GM23338 (cell line): ENCODE measurements at places on chromosomes 2 and 18. TPM values are rescaled to one million over a fixed set of nuclear protein-coding genes. Genes with fewer than 3 reads are reported as not detected.

DNA sequence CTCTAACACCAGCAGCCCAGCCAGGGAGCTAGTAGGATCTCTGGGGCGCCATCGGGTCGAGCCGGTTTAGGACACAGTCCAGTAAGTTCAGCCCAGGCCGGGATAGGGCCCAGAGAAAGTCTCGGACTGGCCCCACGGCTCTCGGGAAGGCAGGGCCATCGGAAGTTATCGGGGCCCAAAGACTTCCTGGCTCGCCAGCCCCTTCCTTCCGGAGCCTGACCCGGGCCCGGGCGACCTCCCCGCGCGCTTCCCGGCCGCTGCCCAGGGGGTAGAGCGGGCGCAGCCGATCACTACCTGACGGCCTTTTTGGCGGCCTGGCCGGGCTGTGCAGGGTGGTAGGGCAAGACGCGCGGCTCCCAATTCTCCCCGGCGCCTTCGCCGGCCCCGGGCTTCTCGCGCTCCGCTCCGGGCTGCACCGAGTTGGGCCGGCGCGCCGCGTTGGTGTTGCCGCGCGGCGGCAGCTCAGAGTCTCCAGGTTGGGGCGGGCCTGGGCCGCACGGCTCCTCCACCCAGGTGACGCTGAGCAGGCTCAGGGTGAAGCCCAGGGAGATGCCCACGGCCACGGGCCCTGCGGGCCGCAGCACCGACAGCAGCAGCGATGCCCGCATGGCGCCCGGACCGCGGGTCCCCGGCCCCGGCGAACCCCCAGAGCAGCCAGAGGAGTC is 546 bp downstream of the CHPF start:
- DNase-seq, result peak; percentile 50

DNA sequence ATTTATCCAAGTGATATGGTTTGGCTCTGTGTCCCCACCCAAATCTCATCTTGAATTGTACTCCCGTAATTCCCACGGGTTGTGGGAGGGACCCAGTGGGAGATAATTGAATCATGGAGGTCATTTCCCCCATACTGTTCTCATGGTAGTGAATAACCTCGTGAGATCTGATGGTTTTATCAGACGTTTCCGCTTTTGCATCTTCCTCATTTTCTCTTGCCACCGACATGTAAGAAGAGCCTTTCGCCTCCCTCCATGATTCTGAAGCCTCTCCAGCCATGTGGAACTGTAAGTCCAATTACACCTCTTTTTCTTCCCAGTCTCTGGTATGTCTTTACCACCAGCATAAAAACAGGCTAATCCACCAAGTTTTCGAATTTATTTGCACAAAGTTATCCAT is 20.3 kb upstream of the CHST10 start:
- DNase-seq, result no peak

- no peak for DNase-seq
Observed at GRCh38 chr2:158777077-158777476, 18.0 kb upstream of the DAPL1 start.

Gene PARD6G
- 17.2 and 18.5 TPM in 2 replicates for total RNA-seq

Gene CD8A
- 0.24 and 0.54 TPM in 2 replicates for total RNA-seq

Gene SRD5A2
- total RNA-seq, result 0.03 TPM in 1 of 2 replicates, not detected in the other

Gene LRRTM4
- 14.8 and 15.4 TPM in 2 replicates for total RNA-seq

DNA sequence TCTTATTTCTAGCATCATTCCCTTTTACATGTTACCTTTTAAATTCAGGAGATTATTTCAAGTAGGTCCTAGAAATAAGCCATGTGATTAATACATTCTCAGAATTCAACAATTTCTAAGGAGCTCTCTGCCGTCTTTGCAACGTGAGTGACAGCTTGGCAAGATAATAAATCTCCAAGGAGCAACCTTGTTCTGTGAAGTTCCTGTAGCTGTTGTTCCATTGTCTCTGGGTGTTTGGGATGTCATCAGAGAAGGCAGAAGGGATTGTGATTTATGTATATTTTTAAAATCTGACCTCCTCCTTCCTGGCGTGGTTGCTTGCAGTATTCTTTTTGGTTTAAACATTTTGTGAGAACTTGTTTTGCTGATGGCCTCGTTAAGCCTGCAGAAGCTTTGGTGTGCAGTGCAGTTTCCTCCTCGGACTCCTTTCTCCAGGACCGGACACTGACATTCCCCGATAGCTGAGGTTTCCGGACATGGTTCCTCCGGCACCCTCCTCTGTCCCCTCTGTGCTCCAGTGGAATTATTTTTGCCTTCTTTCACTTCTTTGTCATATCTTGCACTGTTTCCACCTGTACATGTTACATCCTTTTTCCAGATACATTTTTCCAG is 33.7 kb downstream of the RAMP1 start:
- DNase-seq, result no peak

DNA sequence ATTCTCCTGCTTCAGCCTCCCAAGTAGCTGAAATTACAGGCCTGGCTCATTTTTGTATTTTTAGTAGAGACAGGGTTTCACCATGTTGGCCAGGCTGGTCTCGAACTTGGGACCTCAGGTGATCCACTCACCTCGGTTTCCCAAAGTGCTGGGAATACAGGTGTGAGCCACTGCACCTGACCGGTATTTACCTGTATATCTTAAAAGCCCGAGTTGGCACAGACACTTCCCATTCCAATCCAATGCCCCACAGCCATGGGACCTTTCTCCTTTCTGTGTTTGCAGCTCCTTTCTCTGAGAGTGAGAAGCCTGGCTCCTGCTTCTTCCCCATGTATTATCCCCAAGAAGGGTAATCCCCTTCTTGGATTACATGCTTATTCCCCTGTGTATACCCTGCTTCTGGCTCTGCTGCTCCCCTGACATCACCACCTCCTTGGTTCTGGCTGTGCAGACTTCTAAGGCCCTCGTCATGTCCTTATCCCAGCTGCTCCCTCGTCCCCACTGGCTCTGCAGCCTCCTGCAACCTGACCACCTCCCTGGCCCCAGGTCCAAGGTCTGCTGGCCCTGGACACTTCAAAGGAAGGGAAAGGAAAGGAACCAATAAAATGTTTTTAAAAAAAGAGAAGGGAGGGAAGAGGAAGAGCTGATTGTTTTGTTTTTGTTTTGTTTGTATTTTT is 52.8 kb downstream of the INPP5D start:
- DNase-seq, result no peak

GRCh38 chr2:101467306-101467705 is 7.6 kb downstream of the RFX8 start:
- peak; percentile 40 for DNase-seq

DNA sequence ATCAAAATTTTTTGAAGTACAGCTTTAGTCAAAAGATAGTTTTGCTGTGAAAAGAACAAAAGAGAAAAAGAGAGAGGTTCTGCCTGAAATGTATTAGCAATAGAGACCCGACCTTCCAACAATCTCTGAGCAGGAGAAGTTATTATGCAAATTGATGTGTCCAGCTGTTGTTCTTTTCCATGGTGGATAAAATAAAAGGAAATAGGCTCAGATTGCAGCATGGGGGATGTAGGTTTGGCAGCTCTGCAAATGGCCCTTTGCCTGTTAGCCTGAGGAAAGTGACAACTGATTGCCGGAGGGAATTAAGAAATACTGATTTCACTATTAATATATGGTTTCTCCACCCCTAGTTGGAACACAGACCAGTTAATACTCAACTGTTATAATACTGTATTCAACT is 1283.2 kb upstream of the NXPH2 start:
- DNase-seq, result no peak

- no peak for DNase-seq
Observed at GRCh38 chr18:47847635-47848034, 82.8 kb downstream of the SMAD2 start.

GRCh38 chr2:110904116-110904778 is 171.9 kb downstream of the ACOXL start:
- DNase-seq, result no peak

- DNase-seq, result no peak
Observed at GRCh38 chr18:27138079-27138478, 47.0 kb downstream of the CHST9 start.

- no peak for DNase-seq
Observed at GRCh38 chr2:46332686-46333281, 35.6 kb downstream of the EPAS1 start.

GRCh38 chr18:71374294-71375000 is 1085.6 kb downstream of the SOCS6 start:
- no peak for DNase-seq

- no peak for DNase-seq
Observed at GRCh38 chr18:80258640-80259039, 11.3 kb upstream of the PARD6G start.

Gene TNS1
- total RNA-seq, result 5.7 and 7.4 TPM in 2 replicates

DNA sequence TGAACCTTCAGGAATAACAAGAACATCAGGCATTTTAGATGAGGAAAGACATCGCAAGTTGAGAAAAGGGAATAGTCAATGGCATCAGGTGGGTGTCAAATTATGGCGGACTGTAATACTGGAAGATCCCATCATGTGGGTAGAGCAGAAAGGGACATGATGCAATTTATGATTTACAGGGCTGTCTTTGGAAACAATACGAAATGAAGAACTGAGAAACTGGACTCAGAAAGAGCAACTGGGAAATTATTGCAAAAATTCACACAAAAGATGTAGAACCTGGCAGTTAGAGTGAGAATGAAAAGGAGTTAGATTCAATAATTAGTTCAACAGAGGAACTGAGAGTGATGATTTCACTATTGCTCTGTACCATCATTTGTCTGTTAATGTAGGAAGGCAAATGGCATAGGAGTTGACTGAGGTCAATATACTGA is 1635.0 kb upstream of the ACVR2A start:
- no peak for DNase-seq

Gene NETO1
- 20.7 and 26.6 TPM in 2 replicates for total RNA-seq

DNA sequence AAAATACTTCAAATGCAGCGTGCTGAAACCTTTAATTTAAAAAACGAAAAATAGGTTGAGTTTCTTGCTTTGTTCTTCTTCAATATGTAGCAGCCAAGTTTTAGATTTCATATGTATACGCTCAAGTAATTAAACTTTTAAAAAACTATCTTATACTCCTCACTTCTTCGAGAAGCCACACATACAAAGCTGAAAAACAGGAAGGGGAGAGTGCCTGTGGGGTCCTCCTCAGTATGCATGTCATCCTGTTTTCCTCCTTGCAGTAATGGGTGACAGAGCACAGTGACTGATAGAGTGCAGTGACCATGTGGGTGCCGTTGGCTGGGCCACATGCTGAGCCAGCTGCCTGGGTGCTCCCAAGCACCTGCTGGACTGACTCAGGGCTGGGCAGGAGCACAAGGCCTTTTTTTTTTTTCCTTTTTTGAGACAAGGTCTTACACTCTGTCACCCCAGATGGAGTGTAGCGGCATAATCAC is 33.3 kb downstream of the UXS1 start:
- no peak for DNase-seq

DNA sequence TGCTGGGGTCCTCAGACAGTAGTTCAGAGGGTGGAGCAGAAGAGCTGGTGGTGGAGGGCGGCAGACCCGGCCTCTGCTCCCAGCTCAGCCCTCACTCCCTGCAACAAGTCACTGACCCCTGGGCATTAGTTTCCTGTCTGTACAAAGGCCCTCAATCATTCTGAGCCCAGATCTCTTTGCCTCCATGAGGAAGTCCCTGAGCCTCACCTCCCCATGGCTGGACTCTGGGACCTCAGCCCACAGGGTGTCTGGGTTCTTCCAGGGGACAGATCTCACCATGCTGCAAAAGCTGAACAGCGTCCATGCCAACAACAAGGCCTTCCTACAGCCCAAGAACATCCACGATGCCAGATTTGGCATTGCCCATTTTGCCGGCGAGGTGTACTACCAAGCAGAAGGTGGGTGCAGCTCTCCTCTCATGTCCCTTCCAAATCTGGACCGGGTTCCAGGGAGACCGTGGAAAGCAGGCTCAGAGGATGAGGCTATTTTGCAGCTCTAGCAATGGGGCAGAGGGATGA is 49.1 kb downstream of the MYO7B start:
- no peak for DNase-seq

Gene MTHFD2
- total RNA-seq, result 281 and 321 TPM in 2 replicates

- DNase-seq, result no peak
Observed at GRCh38 chr2:239308661-239309397, 92.0 kb downstream of the HDAC4 start.

DNA sequence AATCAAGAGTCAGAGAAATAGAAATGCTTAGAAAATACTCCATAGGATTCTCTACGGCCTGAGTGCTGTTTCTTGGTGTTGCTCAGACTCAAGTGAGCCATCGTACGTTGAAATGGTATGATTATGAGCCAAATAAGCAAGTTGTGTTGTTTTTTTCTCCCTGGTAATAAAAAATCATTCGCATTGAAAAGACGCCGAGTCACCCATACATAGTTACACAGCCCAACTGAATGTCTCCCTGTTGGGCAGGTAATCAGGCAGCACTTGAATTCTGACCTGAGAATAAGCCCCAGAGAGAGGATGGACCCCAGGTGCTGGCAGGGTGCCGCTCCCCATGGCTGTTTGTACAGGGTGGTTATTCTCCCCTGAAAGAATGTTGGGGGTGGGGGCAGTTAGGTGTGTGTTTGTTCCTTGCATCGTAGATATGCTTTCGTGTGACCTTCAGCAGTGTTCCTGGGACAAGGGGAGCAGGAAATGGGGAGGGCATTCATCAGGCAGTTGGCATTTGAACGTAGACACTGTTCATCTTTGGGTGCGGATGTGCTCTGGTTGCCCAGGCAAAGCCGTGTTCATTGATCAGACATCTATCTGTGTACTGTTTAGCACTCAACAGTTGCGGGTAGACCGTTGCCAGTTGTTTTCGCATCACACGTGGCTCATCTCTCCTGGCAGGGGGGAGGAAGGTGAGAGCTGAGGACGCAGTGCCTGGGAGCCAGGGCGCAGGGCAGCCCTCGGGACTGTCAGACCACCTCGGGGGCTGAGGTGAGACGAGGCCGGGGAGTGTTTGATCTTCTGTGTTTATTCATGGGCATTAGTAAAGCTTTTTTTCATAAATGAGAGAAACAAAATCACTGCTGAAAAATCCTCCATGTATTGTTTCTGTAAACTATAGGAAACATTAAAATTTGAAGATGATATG is 27.3 kb downstream of the MTCL1 start:
- DNase-seq, result peak; percentile 25

DNA sequence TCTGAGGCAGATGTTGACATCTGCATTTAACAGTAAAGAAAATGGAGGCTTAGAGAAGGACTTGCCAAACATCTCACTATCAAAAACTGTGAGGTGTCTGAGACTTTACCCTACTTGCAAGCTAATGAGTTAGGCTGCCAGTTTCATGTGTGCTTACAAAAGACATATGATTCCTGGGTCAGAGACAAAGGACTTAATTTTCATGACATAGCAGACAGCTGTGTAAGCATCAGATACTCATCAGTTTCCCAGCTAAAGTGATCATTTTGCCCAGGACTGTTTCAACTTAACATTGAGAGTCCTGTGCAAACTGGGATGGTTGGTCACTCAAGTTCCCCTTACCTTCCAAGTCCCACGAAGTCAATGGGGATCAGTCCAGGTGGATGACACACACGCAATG is 18.9 kb upstream of the DAPL1 start:
- DNase-seq, result no peak

DNA sequence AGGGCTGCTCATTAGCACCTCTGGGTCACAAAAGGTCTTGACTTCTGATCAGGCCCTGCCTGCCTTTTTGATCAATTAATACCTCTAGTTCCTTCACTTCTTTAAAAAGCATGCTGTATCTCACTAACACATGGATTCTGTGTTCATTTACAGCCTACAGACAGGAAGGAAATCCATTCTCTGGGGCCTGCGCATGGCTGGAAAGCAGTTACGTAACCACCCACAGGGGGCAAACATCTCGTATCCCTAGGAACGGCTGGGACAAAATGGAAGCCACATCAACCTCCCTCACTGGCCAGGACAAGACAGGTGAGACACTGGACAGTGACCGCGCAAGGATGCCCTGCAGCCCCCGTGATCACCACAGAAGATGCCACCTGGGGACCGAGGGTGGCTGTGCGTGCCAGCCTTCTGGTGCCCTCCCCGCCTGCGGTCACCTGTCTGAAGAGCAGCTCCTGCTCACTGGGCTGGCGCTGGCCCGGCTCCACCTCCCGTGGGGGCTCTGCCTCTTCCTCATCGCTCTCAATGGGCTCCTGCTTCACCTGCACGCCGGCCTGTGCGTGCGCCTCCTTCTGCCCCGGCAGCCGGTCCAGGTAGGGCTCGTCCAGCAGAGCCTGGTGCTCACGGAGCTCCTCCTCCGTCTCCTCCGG is 266.9 kb downstream of the TWIST2 start:
- DNase-seq, result peak; percentile 37
